ENCODE measurements at places on chromosomes 6 and 20.

- no peak for DNase-seq
Measured at GRCh38 chr20:11056414-11056813, 382.6 kb upstream of the JAG1 start.

GRCh38 chr20:33602826-33603590 is 59.1 kb upstream of the C20orf144 start:
- no peak for DNase-seq

GRCh38 chr6:25419879-25420278 is 140.7 kb downstream of the CARMIL1 start:
- DNase-seq, result no peak

- DNase-seq, result no peak
Measured at GRCh38 chr20:62917720-62918119, 8.6 kb downstream of the DIDO1 start.

GRCh38 chr6:104858642-104859041 is 1.1 kb downstream of the HACE1 start:
- no peak for DNase-seq

DNA sequence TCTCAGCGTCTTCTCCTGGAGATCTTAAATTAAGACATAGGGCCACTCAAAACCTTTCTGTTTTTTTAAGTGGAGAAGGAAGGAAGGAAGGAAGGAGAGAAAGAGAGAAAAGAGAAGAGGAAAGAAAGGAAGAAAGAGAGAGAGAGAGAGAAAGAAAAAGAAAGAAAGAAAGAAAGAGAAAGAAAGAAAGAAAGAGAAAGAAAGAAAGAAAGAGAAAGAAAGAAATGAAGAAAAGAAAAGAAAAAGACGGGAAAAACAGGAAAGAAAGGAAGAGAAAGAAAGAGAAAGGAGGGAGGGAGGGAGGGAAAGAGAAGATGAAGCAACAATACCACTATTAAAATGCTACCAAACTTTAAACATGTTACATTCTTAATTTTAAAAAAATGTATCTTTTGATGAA is 336.5 kb upstream of the ARID1B start:
- no peak for DNase-seq

DNA sequence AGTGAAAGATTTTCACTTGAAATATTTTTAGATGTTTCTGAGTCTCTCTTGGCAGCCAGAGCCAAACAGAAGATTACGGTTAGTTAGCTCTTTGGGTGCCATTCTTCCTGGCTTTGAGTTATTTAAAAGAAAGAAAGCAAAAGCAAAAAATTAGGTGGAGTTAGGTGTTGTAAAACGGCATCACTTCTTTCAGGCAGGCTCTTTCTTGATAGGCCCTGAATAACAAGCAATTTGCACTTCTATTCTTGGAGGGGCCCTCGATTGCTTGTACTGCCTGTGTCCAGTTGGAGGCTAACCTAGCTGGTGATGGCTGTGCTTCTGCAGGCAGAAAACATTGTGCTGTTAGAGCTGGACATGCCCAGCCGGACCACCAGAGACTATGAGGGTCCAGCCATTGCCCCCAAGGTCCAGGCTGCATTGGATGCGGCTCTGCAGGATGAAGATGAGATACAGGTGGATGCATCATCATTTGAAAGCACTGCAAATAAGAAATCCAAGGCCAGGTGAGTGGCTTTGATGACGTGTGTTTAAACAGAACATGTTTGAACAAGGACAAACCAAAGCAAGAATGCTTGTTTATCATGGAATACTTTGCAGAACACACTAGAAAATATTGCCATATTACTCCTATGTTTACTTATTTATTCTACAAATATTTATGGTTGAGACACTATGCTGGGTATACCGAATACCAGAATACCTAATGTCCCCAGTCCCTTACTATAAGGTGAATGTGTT is 28.1 kb upstream of the ASXL1 start:
- no peak for DNase-seq

GRCh38 chr6:2594868-2595267 is 155.9 kb downstream of the MYLK4 start:
- no peak for DNase-seq

GRCh38 chr20:52817511-52817910 is 154.6 kb upstream of the TSHZ2 start:
- no peak for DNase-seq

DNA sequence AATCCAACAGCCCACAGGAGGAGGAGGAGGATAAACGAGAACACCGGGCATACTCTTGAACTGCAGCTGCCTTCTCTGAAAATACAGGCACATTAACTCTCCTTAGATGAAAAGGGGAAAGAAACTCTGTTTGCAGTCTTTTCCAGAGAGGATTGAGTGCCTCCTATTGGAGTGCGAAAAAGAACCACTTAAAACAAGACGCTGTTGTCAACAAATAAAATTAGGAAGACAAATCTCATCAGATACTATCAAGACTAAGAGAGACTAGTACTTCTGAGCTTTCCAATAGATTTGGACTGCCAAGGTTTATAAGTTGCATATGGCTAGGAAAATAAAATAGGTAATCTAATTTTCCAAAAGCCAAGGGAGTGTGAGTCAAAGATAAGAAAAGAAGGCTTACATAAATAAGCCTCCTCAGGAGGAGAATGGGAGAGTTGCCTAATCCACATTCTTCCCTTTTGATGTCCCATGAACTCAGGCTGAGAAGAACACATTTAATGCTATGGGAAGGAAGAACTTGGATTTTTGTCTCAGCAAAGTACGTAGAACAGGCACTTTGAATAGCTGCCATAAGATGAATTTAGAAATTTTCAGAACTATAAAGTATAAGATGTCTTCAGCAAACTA is 154.7 kb downstream of the ARHGAP18 start:
- DNase-seq, result no peak

DNA sequence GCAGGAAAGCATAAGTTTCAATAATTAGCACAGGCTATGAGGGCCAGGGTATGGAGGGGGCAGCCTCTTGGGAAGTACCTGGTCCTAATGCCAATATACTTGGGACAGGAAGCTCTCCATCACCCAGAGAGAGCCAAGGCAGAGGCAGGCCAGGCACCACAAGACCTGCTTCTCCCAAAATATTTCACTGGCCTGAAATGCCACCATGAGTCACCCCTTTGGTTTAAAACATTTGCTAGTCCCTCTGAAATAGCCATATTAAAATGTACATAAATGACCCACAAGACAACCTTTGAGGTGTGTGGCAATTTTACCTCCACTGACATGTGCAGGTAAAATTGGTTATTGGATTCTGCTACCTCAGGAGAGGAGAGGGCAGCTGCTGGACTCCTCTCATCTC is 23.4 kb upstream of the SCUBE3 start:
- DNase-seq, result no peak

- DNase-seq, result no peak
Measured at GRCh38 chr6:149906405-149906804, 8.5 kb upstream of the RAET1E start.

GRCh38 chr6:5167501-5167900 is 82.4 kb downstream of the PPP1R3G start:
- DNase-seq, result no peak

- no peak for DNase-seq
Measured at GRCh38 chr6:75084872-75085381, 120.9 kb downstream of the COL12A1 start.

DNA sequence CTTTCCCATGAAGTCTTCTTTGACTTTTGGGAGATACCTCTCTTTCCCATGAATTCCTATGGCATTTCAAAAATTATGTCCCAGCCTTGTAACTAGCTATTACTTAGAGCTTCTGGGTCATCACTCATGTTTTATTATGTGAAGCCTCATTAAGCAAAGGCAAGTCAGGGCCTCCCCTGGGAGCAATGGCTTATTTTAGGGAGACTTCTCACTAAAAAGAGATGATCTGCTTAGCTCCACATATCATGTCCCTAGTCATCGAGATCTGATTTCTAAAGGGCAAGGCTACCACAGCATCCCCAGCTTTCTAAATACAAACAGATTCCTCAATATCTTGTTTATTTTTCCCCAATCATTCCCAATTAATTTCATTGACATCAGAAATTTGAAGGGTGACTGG is 154.0 kb upstream of the MANEA start:
- DNase-seq, result no peak

DNA sequence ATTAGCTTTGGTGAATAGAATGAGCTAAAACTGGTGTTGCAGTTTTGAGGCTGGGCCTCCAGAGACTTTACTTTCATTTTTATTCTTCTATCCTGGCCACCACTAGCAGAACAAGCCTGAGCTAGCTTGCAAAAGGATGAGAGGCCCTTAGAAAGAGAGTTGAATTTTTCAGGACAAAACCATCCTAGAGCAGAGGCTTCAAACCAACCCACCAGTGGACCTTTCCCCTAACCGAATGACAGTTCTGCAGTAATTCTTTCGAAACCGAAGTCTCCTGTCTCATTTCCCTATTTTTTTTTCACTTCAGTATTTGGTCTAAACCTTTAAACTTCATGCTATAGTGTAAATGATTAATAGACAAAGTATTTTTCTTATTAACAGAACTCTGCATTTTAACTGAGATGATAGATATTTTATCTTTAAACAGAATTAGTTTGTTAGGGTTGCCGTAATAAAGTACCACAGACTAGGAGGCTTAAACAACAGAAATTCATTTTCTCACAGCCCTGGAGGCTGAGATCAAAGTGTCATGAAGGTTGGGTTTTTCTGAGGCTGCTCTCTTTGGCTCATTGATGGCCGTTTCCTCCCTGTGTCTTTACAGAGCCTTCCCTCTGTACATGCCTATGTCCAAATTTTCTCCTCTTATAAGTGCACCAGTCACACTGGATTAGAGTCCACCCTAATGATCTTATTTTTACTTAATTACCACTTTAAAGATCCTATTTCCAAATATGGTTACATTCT is 80.6 kb upstream of the PAK5 start:
- DNase-seq, result no peak

GRCh38 chr20:41392871-41393704 is 26.5 kb upstream of the EMILIN3 start:
- DNase-seq, result peak; percentile 66

DNA sequence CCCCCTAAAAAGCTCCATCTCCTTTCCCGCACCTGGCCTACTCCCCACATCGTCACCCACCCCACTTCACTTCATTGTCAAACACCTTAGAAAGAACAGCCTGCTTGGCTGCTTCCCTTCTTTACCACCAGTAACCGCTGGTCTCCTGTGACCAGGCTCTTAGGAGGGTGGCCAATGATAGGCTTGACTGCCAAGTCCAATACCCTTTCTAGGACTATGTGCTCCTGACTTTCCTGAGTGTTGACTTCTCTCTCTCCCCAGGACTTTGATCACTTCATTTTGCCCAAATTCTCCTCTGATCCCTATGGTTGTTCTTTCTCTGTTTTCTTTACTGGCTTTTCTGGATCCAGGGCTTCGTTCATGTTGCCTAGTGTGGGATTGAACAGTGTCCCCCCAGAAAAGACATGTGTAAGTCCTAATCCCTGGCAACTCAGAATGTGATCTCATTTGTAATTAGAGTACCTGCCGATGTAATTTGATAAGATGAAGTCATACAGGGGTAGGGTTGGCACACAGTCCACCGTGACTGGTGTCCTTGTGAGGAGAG is 254.0 kb downstream of the GMDS start:
- no peak for DNase-seq
